Activated CD4-positive, alpha-beta T cell treated with anti-CD3 and anti-CD28 coated beads for 1 hour (primary cell): ENCODE measurements at places on chromosomes 16 and 17.

- no peak for DNase-seq
Measured at GRCh38 chr16:49806446-49806845, 49.5 kb downstream of the ZNF423 start.

DNA sequence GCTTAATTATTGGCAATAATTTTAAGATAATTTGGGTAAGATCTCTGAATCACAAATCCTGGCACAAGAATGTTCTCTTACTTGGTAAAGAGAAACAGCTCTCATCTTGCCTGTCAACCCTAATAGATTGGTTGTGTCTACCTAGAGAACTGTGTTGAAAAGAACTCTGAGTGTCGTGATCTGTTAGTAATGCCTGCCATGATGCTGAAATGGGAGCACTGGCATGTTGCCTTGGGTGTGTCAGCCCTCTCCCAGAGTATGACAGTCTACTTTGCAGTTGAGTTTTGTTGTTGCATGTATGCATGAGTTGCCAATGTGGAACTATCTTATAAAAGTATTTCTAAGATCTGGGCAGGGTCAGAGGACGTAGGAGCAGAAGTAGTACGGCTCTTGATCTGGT lies 221.4 kb downstream of the MAF start:
- no peak for DNase-seq

DNA sequence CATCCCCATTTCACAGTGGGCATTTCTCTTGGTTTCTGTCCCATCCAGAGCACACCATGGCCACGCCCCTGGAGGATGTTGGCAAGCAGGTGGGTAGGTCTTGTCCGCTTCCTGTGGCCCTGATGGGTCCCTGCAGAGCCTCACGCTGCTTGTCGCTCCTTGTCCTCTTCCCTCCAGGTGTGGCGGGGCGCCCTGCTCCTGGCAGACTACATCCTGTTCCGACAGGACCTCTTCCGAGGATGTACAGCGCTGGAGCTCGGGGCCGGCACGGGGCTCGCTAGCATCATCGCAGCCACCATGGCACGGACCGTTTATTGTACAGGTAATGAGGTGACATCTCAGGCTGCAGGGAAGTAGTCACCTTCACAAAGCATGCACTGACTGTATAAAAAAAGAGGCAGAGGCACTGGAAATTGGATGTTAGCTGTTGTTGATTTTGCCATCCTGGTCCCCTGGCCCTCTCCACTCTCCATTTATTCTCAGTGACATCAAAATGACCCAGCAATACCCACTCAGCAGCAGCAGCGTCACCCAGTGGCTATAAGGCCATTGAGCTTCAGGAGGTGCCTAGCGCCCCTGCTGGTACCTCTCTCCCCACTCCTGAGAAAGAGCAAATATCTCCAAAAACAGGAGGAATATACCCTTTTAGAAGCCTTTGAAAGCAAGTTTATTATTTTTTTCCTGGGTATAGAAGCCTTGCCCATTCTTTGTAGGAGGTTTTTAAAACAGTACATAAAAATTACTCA lies 13.7 kb downstream of the METTL22 start:
- DNase-seq = no peak

DNA sequence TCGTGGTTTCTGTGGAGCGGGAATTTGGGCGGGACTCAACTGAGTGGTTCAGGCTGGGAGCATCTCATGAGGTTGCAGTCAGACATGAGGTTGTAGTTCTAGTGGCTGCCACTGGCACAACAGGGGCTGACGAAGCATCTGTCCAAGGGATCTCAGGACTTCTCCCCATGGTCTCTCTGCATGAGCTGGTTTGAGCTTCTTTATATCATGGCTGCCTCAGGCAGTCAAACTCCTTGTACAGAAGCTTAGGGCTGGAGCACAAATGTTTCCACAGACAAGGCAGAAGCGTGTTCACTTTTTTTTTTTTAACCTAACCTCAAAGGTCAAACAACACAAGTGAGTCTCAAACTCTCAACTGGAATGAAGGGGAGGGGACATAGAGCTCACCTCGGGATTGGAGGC lies 243.3 kb downstream of the MSI2 start:
- DNase-seq = no peak

GRCh38 chr17:15261802-15262290 lies 3.3 kb downstream of the PMP22 start:
- DNase-seq = no peak

DNA sequence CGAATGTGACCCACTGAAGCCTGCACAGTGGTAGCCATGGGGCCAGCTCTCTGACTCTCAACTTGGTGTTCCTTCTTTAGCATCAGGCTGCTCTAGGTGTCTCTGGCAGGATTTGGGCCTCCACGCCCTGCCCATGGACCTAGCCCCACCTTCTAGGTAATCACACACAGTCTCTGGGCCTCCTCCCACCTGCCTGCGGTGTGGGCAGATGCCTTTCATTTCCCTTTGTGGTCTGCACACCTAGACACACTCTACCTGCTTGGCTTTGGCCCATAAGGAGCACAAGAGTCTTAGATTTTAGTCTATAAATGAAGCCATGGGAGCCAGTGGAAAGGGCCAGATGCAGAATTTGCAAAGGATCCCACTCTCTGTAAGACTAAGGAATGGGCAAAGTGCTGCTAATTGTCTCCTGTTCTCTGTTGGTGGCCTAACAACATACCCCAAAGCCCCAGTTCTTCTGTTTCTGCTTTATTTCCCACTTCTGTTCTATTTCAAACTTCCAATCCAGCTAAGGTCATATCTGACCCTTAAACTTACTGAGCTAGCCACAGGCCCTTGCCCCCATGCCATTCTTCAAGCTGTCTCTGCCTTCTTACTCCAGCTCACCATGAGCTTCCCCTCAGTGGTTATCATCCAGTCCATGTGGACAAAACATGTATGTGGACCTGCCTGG lies 7.2 kb upstream of the MFSD6L start:
- DNase-seq = no peak

DNA sequence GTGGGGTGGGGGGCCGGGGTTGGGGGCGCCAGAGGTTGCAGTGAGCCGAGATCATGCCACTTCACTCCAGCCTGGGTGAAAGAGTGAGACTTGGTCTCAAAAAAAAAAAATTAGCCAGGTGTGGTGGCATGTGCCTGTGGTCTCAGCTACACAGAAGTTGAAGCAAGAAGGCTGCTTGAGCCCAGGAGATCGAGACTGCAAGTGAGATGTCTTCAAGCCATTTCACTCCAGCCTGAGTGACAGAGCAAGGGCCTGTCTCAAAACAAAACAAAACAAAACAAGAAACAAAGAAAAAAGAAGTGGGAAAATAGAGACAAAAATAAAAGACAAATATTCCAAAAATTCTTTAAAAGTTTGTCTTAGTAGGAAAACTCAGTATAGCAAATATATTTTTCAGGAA lies 135.1 kb upstream of the CORO6 start:
- DNase-seq = no peak

GRCh38 chr16:77111056-77111565 lies 79.9 kb upstream of the MON1B start:
- DNase-seq = no peak

DNA sequence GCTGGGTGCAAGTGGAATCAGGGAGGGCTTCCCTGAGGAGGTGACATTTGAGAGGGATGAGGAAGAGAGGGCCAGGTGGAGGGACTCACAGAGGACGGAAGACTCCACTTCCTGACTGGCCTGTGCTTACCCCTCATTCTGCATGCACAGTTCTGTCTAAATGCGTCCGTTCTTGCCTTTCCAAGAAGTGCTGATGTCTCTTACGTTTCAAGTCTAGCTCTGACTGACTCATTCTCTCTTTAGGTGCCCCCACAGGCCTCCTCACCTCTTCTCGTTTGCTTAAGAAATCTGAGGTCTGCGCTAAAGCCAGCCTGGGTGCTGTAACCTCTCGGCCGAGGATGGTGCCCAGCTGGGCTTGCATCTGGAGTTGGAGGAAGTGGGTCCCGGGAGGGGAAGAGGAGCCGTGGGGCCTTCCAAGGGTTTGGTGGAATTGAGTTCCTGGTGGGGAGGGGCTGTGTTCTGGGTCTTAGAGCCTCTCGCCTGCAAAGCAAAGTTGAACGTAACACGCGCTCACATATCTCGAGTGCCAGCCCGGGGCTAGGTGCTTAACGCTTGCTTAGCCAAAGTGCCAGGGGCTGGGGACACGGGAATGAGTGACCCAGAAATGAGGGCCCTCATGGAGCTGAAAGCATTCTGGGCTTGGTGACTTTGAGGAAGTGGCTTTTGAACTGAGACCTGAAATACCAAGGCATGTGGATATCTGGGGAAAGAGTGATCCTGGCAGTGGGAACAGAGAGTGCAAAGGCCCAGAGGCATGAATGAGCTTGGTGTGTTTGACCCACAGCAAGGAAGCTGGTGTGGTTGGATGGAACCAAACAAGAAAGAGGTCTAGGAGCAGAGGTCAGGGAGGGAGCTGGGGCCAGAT lies 4.8 kb downstream of the IL4R start:
- no peak for DNase-seq

GRCh38 chr16:26995522-26995921 lies 71.2 kb upstream of the C16orf82 start:
- DNase-seq = no peak

DNA sequence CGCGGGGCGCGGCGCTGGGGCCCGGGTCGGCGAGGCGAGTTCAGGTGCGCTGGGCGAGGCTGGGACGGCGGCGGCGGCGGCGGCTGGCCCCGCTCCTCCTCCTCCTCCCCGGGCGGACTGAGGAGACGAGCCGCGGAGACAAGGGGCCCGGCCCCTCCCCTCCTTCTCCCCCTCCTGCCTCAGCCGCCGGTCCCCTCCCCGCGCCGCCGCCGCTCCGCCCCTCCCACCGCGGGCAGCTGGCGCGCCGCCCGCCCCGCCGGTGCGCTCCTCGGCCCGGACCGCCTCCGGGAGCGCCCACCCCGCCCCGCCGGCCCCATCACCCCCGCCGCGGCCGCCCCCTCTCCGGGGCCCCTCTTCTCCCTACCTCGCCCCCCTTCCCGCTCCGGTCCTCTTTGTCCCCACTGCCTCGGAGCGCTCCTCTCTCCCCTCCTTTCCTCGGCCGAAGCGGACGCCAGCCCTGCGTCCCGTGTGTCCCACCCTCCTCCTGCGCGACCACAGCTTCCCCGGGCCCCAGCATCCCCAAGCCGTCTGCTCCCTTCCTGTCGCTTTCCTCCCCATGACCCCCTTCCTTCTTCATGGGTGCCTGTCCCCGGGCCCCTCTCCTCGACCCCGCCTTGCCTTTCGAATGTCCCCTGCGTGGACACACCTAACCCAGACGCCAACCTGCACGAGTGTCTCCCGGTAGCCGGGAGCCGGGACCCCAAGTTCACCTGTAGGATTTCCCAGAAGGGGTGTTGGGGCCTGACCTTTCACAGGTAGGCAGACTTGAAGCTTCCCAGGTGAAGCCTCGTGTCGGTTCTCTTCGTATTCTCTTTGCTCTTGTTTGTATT lies at the start of gene TOX3:
Gene TOX3, minus strand, starts transcription at position 140 of the 830 bp plus-strand sequence. CDS start 420 bp downstream, outside the sequence.
- DNase-seq = no peak

DNA sequence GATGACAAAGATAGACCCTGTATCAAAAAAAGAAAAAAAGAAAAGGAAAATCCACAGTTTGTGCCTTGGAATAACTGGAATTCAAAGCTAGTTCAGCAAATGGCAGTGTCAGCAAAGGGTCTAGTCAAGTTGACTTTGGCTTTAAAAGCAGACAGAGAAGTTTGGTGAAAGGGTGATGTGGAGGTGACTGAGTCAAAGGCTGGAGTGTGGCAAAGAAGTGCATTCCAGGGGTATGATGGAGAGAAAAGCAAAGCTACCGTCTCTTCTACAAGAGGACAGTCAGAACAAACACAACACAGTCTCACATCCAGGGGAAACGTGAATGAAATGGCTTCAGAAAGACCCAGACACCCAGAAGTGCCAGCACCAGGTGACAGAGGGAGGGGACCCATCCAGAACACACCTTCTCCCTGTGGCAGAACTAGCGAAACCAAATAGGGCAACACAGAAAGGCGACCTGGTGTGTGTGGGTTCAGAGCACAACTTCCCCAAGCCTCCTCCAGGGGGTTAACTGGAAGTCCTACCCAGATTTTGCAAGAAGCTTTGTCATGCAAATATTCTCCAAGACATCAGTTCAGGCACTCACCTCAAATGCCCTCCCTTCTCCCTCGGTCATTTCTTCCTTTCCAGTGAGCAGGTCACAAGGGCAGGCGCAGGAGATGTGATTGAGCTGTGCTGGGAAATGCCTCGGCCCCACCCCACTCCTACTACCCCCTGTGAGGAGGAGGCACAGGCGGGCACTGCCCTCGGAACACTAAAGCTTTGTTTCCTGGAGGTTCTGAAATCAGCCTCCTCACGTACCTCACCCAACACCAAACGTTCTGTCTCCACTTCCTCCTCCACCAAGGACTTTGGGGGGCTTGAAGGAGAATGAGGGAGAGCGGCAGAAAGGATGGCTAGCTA lies 481.9 kb downstream of the SOX9 start:
- no peak for DNase-seq

GRCh38 chr16:68786685-68787418 lies 49.8 kb downstream of the CDH1 start:
- DNase-seq = no peak

DNA sequence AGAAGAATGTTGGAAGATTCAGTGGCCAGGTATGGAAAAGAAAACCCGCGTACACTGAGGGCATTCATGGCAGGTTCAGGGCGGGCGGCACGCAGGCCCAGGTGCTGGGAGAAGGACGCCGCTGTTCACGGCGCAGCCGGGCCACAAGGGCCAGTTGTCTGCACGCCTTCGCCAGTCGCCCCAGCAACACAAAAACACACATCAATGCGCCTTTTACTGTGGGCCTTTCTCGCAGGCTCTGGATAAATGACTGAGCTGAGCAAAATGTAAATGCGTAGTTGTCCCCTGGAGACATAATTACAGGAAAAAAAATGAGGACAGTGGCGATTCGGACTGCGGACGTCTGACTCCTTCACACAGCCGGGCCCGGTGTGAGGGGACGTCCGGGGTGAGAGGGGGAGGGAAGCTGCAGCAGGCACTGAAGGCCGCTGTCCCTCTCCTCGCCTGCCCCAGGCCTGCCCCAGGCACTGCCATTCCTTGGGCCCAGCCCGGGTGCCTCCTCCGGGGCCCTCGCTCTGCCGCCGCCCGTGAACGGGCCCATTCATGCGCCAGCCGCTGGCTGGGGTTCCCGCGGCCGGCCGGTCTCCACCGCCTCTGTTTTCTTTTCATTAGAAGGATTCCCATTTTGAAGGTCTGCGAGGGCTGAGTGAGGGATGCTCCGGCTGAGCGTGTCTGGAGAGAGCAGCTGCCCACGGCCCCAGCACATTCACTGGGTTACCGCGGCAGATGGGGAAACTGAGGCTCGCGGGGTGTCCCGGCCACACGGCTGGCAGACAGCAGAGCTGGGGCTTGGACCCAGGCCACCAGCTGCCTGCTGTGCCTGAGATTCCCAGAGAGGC lies 6.5 kb upstream of the ZNF469 start:
- DNase-seq = no peak

- no peak for DNase-seq
Measured at GRCh38 chr17:6286233-6286632, 148.7 kb downstream of the AIPL1 start.

- no peak for DNase-seq
Measured at GRCh38 chr17:27342059-27342458, 48.1 kb downstream of the WSB1 start.

DNA sequence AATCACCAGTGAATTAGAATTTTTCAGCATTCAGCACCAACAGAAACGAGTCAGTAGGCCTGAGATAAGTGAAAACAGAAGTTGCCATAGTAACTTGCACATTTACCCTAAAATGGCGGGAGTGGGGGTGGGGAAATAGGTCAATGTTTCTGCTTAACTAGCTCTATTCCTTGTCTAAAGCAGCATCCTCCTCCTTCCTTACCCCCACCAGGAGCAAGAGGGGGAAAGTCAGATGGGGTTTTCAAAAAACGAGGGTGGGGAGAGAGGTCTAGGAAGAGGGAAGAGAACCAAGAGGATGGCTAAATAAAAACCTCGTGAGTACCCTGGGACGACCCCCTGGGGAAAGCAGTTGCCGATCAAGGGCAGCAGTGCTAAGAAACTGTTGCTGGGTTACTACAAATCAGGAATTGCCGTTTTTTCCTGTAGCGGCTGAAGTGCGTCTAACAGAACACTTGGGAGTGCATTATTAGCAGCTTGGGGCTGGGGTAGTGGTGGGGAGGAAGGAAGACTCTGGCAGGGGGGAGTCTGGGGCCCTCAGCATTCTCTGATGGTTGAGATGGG lies 34.4 kb upstream of the MNT start:
- no peak for DNase-seq
